ENCODE measurements at places on chromosomes 1 and 21. TPM values are rescaled to one million over a fixed set of nuclear protein-coding genes. Genes with fewer than 3 reads are reported as not detected.

- no peaks in the 10 kb centered on the region for H3K27me3 ChIP-seq
- H3K4me3 ChIP-seq, result no peak overlapping the region
- no peaks in the 10 kb centered on the region for H3K4me1 ChIP-seq
- DNase-seq, result no peak
- no peak overlapping the region for H3K27ac ChIP-seq
- H3K36me3 ChIP-seq, result no peaks in the 10 kb centered on the region
These were observed 339.7 kb upstream of the B3GALT2 start for GRCh38 chr1:193525917-193526710.

The CD160 gene
- total RNA-seq, result not detected

GRCh38 chr1:81007024-81007423 is 793.7 kb upstream of the ADGRL2 start:
- H3K27me3 ChIP-seq, result no peaks in the 10 kb centered on the region
- no peaks in the 10 kb centered on the region for H3K36me3 ChIP-seq
- H3K4me3 ChIP-seq, result no peak overlapping the region
- no peak for DNase-seq
- no peaks in the 10 kb centered on the region for H3K4me1 ChIP-seq

- H3K4me3 ChIP-seq, result no peak overlapping the region
- DNase-seq, result no peak
- no peaks in the 10 kb centered on the region for H3K27me3 ChIP-seq
- H3K27ac ChIP-seq, result no peak overlapping the region
- no peaks in the 10 kb centered on the region for H3K36me3 ChIP-seq
- no peaks in the 10 kb centered on the region for H3K4me1 ChIP-seq
These were observed 224.9 kb downstream of the GREM2 start for GRCh38 chr1:240387051-240387450.

Measured in thyroid gland (tissue), 4 donors.